Stimulated activated CD8-positive, alpha-beta memory T cell treated with anti-CD3 and anti-CD28 coated beads, Interleukin-4, amount 100 ng/mL, for 4 hours (primary cell): ENCODE measurements at places on chromosomes 7 and 10.

GRCh38 chr7:25495342-25496250 lies 267.3 kb upstream of the NPVF start:
- DNase-seq, result no peak

GRCh38 chr7:152504367-152504766 lies 68.6 kb upstream of the KMT2C start:
- DNase-seq, result no peak

GRCh38 chr10:52769966-52770365 lies 2.6 kb downstream of the MBL2 start:
- DNase-seq, result no peak

DNA sequence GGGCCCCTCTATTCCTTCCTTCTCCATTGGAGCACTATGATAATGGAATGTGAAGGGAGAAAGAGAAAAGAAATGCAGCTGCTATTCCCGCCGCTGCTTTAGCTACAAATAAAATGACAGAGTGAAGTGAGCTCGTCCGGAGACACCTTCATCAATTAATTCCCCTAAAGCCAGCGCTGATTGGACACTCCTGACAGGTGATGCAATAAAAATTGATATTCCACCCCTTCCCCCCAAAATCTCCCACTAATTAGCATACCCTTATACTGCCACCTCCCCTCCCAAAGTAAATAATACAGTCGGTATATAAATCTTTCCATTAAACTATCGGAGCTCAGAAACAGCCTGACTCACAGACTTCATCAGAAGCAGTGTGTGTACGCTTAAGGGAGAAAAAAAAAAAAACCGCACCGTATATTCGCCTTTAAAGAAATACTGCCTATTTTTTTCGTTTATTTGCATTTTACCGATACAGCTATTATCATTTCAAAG lies 7.3 kb downstream of the SKIDA1 start:
- no peak for DNase-seq

- DNase-seq, result no peak
Observed at GRCh38 chr7:111727905-111728634, 165.8 kb upstream of the IMMP2L start.

DNA sequence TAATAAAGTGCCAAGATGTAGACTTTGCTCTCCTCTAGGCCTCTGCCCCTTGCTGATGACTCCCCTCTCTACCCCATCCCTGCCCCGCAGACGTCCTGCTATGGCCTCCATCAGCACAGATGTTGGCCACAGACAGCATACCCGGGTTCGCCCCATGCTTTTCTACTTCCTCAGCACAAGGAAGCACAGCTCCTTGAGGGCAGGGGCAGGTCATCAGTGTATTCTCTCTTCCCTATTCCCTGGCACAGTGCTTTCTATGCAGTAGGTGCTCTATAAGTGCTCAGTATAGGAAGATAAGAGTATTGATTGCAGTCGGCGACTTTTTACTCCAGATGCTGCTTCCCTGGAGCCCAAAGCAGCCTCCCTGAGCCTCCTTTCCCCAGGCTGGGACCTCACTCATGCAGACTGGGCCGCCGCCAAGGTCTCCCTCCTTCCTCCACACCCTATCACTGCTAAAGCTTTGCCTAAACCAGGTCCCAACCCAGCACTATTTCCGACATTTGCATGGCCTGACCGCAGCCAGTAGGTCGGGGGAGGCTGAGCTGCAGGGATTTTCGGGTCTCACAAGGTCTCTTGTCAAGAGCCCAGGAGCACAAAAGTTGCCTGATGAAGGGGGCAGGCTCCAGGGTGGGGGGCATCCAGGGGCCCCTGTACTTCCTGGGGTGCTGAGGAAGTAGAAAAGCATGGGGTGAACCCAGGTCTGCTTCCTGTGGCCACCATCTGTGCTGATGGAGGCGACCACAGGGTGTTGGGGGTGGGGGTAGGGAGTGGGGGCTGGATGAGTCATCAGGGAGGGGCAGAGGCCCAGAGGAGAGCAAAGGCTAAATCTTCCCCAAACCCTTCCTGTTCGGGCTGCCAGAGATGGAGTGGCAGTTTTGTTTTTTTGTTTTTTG lies 8.0 kb downstream of the CALHM3 start:
- peak; percentile 38 for DNase-seq

DNA sequence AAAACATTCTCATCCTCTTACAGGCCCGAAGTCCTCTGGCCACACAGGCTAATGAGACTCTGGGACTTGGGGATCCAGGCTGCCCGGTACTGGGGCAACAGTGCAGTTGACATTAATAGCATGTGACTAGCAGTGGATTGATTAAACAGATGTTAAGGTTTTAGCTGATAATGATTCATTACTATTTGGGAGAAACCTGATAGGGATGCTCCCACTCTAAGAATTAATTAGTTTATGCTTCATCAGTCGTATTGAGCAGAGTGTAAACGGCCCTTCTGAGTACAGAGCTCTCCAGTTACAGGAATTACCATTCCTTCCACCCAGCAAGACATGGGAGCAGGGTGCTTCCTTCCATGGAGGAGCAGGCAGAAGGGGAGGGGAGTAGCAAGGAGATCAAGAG lies 82.7 kb downstream of the RPS24 start:
- DNase-seq, result no peak

- DNase-seq, result no peak
Observed at GRCh38 chr7:47380325-47381133, 201.4 kb downstream of the TNS3 start.

DNA sequence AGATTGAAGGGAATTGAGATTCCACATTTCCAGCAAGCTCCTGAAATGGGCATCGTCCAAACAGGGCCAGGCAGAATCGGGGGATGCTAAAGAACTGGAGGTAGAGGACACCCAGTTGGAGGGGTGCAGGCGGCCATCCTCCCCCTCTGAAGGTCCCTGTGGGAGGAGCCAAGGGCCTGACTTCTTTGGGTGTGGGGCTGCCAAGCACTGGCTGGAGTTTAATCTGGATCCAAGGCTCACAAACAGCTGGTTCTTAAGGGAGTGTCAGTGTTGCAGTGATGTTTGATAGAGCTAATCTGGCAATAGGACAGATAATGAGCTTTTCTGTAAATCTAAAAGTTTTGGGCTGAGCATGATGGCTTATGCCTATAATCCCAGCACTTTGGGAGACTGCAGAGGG lies 20.8 kb downstream of the TSPAN14 start:
- no peak for DNase-seq

GRCh38 chr10:100562008-100562672 lies 26.4 kb downstream of the HIF1AN start:
- peak; percentile 52 for DNase-seq

- DNase-seq, result no peak
Observed at GRCh38 chr7:83807774-83808173, 158.8 kb upstream of the SEMA3E start.

DNA sequence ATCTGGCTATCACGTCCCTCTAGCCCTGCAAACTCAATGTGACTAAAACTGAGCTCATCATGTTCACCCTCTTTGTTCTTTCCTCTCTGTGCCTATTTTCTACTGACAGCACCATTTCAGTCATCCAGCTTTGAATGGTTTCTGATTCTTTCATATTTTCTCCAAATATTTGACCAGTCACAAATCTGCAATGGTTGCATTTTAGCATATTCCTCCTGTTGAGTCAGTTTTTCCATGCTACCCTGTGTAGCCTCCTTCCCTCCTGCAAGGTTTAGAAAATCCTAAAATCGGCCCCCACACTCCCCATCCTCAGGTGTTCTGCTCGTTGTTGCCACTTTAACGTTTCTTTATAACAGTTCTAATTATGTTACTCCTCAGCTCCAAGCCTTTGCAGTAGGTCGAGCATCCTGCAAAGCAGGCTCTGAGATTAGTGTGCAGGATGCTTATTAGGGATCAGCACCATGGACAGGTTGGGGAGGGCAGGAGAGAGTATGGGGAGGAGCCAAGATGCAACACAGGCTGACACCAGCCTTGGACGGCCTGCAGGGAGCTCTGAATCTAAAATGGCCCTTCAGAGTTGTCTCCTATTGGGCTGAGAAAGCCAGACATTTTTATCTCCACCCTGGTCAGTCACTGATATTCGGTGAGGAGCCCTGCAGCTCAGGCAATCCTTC lies 531.0 kb upstream of the COBL start:
- no peak for DNase-seq

- no peak for DNase-seq
Observed at GRCh38 chr10:99569961-99570360, 37.2 kb downstream of the NKX2-3 start.

DNA sequence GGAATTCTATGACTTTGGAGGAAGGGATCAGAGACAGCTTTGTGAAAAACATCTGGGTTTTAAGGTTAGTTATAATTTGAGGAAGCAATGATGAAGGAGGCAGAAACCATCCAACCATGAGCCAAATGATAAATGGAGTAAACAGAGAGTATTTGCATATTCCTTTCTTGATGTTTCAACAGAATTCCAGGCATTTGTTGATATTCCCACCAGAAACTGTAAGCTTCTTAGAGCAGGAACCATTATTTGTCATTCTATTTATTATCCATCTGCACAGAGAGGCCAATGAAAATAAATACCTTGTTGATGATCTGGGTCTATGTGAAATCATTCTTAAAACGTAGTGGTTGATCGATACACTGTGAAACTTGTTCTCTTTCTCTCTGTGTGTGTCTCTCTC lies 715.3 kb downstream of the INHBA start:
- DNase-seq, result no peak

- DNase-seq, result no peak
Observed at GRCh38 chr7:31938650-31939049, 131.6 kb downstream of the PDE1C start.

DNA sequence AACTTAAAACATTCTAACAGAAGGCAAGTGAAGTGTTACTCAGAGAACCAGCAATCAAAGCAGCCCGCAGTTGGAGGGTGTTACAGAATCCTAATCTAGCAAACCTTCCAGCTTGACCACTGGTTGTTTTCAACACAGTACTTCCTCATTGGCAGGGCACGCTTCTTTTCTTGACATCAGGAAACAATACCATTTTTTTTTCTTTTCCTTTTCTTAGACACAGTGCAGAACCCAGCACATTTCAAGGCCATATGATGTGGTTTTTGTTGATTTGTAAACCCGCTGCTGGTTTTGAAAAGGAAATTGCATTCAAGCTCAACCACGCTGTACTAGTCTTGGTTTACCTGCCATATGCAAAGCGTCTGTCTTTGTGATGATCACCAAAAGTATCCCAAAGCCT lies 33.4 kb downstream of the RHOBTB1 start:
- DNase-seq, result no peak

GRCh38 chr7:2353113-2353935 lies 1.3 kb upstream of the EIF3B start:
- no peak for DNase-seq

DNA sequence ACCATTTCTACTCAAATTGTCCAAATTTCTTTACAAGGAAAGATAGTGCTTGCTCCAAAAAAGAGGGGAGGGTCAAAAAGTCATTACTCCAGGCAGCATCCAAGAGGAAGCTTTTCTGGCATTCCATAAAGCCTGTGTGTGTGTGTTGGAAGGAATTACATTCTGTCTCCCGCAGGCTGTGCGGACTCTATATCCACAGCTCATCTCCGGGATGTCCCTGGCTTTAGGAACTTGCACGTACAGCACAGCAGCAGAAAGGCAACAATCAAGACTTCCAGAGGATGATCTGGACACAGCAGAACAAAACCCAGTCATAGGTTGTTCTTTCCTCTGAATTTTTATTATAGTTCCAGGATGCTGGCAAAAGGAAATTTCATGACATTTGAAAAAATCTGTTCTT lies 94.8 kb downstream of the ITIH5 start:
- DNase-seq, result no peak

DNA sequence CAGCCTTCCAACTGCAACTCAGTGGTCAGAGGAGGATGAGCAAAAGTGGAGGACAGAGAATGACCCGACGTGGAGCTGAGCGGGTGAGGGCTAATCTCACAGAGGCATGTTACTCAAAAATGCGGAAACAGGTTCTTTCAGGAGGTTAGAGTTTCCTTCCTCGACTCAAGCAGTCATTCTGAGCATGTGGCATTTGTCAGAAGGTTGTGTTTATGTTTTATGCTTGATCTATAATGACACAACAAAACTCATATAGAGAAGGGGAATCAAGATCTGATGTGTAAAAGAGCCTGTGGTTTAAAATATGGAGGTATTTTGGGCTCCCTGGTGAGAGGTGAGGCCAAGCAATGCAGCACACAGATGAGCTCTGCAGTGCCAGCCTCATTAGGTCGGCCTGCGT lies 311.4 kb downstream of the ADARB2 start:
- DNase-seq, result no peak

DNA sequence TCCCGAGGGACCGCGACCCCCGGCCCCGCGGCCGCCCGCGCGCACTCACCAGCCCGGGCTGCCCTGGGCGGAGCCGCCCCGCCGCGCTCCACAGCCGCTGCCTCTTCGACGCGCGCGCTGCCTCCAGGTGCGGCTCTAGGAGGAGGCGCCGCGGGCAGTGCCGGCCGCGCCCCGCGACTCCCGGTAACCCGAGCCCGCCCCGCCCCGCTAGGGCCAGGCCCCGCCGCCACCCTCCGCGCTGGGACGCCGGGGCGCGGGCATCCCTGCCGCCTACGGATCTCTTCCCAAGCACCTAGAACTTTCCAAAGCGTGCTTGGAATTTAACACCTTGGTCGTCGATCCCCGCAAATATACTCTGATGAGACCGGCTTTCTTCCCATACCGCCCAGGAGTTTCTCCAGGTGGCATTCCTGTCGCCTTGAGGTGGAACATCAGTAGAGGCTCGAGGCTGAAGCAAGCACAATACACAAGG lies at the start of gene SLC26A5:
Gene SLC26A5 (minus strand): TSS at position 159 of the 472 bp plus-strand sequence. CDS start 24,693 bp downstream, outside the sequence.
- DNase-seq, result no peak

DNA sequence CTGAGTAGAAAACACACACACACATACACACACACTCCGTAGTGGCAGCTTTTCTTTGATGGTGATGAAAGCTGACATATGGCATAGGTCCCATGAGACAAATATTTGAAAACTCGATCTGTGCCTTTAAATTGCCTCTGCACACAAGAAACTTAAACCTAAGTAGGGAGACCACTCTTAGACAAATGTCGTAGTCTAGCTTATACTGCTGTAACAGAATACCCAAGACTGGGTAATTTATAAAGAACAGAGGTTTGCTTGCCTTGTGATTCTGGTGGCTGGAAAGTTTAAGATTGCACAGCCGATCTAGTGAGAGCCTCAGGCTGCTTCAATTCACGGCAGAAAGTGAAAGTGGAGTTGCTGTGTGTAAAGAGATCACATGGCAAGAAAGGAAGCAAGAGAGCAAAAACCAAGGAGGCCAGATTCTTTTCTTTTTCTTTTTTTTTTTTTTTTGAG lies 489.4 kb upstream of the SORCS1 start:
- DNase-seq, result no peak
